GM10248 (cell line): ENCODE measurements at places on chromosomes 11 and 22.

GRCh38 chr11:117618302-117618981 is 178.6 kb downstream of the DSCAML1 start:
- DNase-seq, result no peak

DNA sequence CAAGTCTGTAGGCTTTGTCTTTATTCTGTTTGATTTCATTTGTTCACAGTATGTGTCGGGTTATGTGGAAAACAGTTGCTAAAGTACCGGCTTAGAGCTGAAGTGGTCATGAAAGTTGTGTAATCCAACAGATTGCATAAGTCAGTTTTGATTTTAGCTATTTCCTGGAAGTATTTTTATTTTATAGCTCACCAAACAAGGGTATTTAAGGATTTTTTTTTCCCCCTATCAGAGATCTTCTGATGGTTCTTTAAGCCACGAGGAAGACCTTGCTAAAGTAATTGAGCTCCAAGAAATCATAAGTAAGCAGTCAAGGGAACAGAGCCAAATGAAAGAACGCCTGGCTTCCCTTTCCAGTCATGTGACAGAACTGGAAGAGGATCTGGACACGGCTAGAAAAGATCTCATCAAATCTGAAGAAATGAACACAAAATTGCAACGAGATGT is 55.9 kb downstream of the PPFIA1 start:
- no peak for DNase-seq

DNA sequence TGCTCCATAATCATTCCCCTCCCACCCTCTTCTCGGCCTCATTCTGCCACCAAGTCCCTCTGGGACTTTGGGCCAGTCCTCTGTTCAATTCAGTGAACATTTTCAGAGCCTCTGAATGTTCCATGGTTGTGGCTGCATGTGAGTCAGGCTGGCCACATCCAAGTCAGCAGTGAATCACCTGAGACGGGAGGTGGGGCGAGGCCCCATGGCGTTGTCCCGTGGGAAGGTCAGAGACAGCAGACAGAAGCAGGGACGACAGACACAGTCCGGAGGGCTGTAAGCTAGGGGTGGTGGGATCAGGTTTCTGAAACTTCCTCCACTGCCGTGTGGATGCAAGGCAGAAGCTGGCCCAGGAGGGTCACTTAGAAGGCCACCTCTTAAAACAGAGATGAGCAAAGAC is 324.8 kb downstream of the MN1 start:
- no peak for DNase-seq

GRCh38 chr11:67452141-67452952 is at the start of gene GPR152:
GPR152 (minus strand) TSS chr11:67452729; CDS start chr11:67452724, 5 bp downstream.
- DNase-seq, result no peak

DNA sequence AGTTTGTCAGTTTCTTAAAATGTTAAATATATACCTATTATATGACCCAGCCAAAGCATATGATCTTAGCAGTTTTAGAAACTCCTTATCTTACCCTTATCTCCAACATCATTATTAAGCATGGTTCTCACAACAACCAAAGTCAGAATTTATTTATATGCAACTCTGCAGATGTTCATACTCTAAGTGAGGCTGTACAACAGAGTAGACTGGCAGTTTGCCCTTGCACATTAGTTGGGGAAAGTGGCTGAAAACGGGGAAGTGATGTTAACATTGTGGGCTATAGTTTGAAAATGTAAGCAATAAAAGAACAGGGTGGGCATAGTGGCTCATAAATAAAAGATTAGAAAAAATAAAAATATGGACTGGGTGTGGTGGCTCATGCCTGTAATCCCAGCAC is 49.7 kb downstream of the ATG16L2 start:
- DNase-seq, result no peak

- peak; percentile 86 for DNase-seq
Observed at GRCh38 chr11:130213143-130213978, 53.8 kb downstream of the ST14 start.

DNA sequence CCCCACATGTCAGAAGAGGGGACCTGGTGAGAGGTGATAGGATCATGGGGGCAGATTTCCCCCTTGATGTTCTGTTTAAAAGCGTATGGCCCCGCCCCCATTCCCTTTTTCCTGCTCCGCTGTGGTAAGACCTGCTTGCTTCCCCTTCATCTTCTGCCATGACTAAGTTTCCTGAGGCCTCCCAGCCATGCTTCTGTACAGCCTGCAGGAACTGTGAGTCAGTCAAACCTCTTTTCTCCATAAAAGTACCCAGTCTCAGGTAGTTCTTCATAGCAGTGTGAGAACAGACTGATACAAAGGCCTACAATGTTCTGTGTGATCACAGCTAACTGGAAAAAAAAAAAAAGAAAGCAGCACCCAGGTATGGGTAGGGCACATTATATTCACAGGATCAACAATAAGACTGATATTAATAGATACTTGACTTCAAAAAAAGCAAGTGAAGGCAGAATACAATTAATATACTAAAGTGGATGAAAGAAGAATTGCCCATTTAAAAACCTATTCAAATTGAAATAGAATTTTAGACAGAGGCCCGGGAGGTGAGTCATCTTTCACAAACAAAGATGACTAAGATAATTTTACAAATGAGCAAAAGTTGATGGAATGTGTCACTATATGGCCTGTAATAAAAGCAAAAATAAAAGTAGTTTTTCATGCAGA is 1.7 kb upstream of the OR52K1 start:
- no peak for DNase-seq

DNA sequence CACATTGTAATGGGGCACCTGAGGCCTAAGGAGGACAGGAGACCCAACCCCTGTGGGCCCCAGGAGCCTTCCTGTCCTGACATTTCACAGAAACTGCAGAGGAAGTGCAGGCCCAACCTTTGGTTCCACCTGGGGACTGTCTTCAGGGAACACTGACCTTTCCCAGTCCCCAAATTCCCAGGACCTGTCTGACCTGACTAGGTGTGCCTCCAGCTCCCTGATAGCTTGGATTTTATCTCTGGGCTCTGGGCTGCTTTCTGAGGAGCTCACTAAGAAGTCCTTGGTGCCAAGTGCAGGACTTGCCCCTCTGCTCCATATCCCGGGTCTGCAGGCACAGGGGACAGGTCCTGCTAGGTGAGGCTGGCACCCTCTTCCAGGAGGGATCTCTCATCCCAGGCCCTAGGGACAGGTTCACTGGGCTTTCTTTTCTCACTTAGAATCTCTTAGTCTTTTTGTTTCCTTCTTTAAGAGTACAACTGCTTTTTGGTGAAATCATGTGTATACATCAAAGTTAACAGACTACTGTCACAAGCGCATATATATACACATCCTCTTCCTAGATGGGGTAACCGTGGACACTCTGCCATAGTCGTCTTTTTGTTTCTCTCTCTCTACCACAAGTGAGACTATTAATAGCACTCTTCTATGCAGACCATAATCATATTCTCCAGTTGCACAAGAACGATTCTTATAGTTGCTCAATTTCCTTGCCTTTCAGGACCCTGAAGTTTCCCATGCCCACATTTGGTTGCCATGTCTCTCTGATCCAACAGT is 72.0 kb upstream of the IGLL5 start:
- DNase-seq, result no peak

- no peak for DNase-seq
Observed at GRCh38 chr11:12179019-12179418, 68.6 kb downstream of the MICAL2 start.

GRCh38 chr22:11629661-11630385 is 3898.2 kb upstream of the OR11H1 start:
- no peak for DNase-seq

DNA sequence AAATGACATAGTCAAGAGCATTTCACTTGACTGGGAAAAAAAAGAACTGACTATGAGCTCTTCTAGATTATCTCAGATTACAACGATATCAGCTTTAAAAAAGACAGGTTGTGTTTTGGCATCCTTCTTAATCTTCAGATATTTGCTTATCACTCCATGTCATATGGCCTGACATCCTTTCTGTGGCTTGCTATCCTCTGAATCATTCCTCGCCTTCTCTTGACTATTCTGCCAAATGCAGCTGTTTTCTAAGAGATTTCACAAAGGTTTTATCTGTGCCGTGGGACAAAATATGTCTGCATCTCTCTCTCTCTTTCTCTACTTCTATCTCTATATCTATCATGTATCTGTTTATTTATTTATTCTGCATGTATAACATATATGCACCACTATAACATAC is 746.1 kb downstream of the CNTN5 start:
- no peak for DNase-seq

DNA sequence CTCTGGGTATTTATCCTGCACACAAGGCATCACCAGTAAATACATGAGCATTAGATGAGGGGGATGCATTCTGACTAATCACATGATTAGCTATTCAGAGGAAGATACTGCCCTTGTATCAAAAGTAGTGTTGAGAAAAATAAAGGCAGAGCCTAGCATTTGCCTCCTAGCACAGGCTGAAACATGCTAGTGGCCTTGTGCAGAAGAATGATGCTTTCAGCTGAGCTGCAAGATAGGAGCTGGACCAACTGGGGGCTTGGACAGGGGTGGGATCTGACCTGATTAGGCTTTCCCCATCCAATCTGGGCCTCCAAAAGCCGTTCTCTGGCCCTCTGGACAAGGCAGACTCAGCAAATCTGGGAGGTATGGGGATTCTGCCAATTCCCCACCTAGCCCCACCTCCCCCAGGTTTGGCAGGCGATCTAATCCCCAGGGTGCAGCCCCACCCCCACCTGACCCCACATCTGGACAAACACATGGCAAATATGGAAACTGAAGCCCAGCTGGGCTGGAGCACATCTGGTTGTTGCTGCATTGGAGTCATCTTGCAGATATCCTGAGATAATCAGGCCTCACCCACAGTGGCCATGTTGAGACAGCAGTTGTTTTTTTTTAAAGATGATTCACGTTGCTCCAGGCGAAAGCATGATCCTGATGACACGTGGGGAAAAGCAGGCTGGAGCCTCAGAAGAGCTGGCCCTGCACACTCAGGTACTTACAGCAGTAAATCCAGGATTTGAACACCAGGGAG is 4.4 kb upstream of the MISFA start:
- no peak for DNase-seq

GRCh38 chr11:95140397-95141033 is 50.9 kb downstream of the ENDOD1 start:
- no peak for DNase-seq

DNA sequence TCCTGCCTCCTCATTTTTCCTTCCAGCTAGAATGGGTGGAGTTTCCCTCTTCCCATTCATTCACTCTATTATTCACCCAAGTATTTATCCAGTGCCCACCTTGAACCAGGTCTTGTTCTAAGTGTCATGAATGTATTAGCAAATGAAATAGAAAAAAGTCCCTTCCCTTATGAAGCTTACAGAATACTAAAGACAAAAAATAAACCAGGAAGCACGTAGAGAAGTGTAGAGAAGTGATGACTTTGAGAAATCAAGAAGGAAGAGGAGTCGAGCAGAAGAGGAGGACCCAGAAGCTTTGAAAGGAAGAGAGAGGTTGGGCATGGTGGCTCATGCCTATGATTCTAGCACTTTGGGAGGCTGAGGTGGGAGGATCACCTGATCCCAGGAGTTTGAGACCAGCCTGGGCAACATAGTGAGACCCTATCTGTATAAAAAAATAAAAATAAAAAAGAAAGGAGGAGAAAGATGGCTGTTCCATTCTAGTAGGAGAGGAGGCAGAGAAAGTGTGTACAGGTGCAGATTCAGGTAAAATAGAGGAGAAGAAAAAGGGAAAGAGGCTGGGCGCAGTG is 17.1 kb upstream of the SYVN1 start:
- DNase-seq, result no peak

- no peak for DNase-seq
Observed at GRCh38 chr11:66720223-66720898, 8.7 kb downstream of the SPTBN2 start.

GRCh38 chr11:16778286-16778685 is 39.8 kb downstream of the C11orf58 start:
- no peak for DNase-seq

DNA sequence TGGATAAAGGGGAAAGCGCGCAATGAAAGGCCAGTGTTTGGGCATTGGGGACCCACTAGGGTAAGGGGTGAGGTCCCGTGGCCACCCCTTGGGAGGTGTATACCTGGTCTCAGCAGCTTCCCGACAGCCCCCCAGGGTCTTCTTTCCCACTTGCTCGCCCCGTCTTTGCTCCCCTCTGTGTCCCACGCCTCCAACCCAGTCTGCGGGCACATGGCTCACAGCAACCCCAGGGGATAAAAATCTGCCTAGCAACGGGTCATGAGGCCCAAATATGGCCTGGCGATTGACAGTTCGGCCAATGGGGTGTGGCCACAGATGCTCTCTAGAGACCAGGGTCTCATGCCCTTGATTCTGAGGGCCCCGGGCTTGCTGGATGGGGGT is 41.6 kb downstream of the AHNAK start:
- DNase-seq, result no peak

- no peak for DNase-seq
Observed at GRCh38 chr11:92506809-92507336, 282.3 kb downstream of the FAT3 start.

DNA sequence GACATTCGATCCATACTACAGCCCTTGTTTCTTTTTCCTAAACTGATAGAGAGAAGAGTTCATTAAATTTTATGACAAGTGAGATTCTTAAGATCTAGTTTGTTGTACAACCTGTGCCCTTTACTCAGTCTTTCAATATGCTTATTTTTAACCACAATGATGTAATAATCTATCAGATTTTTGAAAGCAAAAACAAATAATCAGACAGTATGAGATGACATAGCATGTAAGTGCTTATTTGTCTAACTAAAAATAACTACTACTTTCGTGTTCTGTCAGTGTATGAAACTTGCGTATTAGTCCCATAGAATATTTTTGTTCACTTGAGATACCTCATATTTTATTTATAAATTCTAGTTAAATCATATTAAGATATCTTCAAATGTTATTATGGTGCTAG is 33.2 kb downstream of the RAB39A start:
- no peak for DNase-seq

GRCh38 chr22:38286915-38287669 is 14.3 kb upstream of the TMEM184B start:
- no peak for DNase-seq

DNA sequence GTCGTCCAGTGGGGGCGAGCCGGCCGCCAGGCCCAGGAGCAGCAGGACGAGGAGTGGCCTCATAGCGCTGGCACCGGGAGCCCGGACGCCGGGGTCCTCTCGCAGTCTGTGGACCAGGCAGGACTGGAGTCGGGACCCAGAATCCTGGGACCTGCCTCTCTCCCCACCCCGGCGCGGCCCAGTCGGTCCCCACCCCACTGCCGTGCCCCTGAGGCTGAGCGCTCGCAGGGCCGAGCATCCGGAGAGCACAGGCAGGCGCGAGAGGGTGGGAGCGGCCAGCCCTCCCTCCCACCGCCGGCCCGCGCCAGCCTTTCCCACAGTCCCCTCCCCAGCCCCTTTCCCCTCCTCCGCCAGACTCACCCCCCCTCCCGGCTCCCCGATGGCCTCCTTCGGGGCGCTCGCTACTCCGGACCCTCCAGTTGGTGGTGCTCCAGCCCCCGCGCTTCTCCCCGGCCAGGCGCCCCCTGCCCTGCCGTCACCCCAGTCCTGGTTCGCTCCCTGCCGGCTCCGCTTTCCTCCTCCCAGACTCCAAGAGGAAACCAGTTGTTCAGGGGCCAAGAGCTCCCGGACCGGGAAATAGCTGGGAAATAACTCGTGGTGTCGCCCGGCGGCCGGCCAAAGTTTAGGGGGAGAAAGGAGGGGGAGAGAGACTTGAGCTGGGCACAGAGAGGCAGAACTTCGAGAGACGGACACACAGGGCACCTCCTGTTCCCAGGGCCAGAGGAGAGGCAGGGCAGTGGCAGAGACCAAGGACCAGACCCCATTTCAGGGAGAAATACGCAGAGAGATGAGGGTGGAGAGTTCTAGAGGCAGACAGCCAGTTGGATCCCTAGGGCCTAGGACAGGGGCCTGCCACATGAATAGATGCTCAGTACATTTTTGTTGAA is at the start of gene C1QTNF5:
TSS of gene C1QTNF5 (minus strand) at position 549 of the 887 bp plus-strand sequence. CDS start at position 63, 486 bp downstream.
- DNase-seq, result no peak
